ENCODE measurements at places on chromosomes 12 and 14. TPM values are rescaled to one million over a fixed set of nuclear protein-coding genes. Genes with fewer than 3 reads are reported as not detected.

- no peak for DNase-seq
- H3K4me3 ChIP-seq, result no peak overlapping the region
- H3K27me3 ChIP-seq, result no peaks in the 10 kb centered on the region
- no peaks in the 10 kb centered on the region for H3K36me3 ChIP-seq
- no peak overlapping the region for H3K27ac ChIP-seq
These were observed 245.9 kb downstream of the CACNA1C start for GRCh38 chr12:2298556-2299200.

GRCh38 chr14:42110167-42110566 is 503.5 kb downstream of the LRFN5 start:
- H3K27me3 ChIP-seq, result no peaks in the 10 kb centered on the region
- peak; percentile 20 for DNase-seq
- no peak overlapping the region for H3K4me3 ChIP-seq
- H3K4me1 ChIP-seq, result no peaks in the 10 kb centered on the region
- H3K27ac ChIP-seq, result no peak overlapping the region
- no peaks in the 10 kb centered on the region for H3K36me3 ChIP-seq

DNA sequence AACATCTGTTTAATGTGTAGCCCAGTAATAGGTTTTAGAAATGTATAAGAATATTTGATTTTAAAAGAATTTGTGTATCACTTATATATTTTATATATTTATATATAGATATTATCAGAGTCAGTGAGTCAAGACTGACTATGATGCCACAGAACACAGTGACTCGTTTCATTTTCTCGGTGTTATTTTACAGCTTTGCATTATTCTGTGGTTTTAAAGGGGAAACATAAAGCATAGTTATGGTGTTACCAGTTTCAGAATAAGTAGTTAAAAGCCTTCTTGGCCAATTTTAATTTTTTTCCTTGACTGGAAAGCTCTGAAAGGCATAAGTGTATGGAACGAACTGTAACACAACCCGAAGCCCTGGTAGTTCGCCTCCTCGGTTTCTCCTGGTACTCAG is 91.0 kb downstream of the GRIP1 start:
- no peak overlapping the region for H3K27ac ChIP-seq
- H3K4me1 ChIP-seq, result no peaks in the 10 kb centered on the region
- no peaks in the 10 kb centered on the region for H3K36me3 ChIP-seq
- DNase-seq, result no peak

- H3K4me3 ChIP-seq, result no peak overlapping the region
- H3K27me3 ChIP-seq, result no peaks in the 10 kb centered on the region
- no peak overlapping the region for H3K27ac ChIP-seq
- no peaks in the 10 kb centered on the region for H3K36me3 ChIP-seq
- DNase-seq, result no peak
- no peaks in the 10 kb centered on the region for H3K4me1 ChIP-seq
These were observed 572.8 kb upstream of the FBXO33 start for GRCh38 chr14:40004871-40005500.

DNA sequence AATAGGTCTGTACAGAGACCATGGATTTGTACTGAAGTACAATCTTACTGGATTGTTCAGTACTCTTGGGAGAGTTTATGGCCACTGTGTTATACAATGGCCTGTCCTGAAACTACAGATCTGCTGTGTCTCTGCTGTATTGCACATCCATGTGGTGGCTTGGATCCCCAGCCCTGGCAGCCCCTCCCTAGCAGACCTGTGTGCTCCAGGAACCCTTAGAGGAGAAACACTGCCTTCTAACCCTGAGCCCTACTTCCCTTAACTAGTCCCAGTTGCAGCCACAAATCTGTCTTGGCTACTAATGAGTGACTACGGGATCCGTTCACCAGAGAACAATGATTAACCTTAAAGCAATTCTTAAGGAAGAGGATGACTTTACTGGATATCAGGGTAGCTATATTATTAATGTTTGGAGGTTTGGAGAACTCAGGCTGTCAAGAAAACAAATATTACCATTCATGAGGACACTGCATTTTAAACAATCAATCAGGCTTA is 27.7 kb downstream of the RNF34 start:
- no peak overlapping the region for H3K27ac ChIP-seq
- H3K27me3 ChIP-seq, result no peaks in the 10 kb centered on the region
- H3K4me1 ChIP-seq, result no peaks in the 10 kb centered on the region
- H3K36me3 ChIP-seq, result peaks cover 57% of the 10 kb centered on the region

TSPAN11 gene
- total RNA-seq, result 5.3 TPM

GRCh38 chr12:122869207-122869973 is 26.5 kb downstream of the VPS37B start:
- H3K27ac ChIP-seq, result no peak overlapping the region
- H3K27me3 ChIP-seq, result no peaks in the 10 kb centered on the region
- H3K4me3 ChIP-seq, result no peak overlapping the region
- H3K36me3 ChIP-seq, result peaks cover 21% of the 10 kb centered on the region

- no peaks in the 10 kb centered on the region for H3K4me1 ChIP-seq
- H3K36me3 ChIP-seq, result no peaks in the 10 kb centered on the region
- H3K27ac ChIP-seq, result no peak overlapping the region
- no peaks in the 10 kb centered on the region for H3K27me3 ChIP-seq
- DNase-seq, result peak; percentile 71
- H3K4me3 ChIP-seq, result no peak overlapping the region
These were observed 1929.9 kb upstream of the SEL1L start for GRCh38 chr14:83463500-83464098.

- no peak for DNase-seq
- H3K27me3 ChIP-seq, result no peaks in the 10 kb centered on the region
- H3K4me1 ChIP-seq, result peaks cover 23% of the 10 kb centered on the region
- no peak overlapping the region for H3K4me3 ChIP-seq
- H3K27ac ChIP-seq, result no peak overlapping the region
These were observed 199.9 kb downstream of the CCDC91 start for GRCh38 chr12:28390206-28390605.

- H3K27me3 ChIP-seq, result no peaks in the 10 kb centered on the region
- H3K27ac ChIP-seq, result peak overlapping the region; percentile 97
- DNase-seq, result no peak
- H3K4me3 ChIP-seq, result peak overlapping the region; percentile 96
- peaks cover 4% of the 10 kb centered on the region for H3K36me3 ChIP-seq
These were observed 751 bp downstream of the PSMB5 start for GRCh38 chr14:23033801-23034497.

DNA sequence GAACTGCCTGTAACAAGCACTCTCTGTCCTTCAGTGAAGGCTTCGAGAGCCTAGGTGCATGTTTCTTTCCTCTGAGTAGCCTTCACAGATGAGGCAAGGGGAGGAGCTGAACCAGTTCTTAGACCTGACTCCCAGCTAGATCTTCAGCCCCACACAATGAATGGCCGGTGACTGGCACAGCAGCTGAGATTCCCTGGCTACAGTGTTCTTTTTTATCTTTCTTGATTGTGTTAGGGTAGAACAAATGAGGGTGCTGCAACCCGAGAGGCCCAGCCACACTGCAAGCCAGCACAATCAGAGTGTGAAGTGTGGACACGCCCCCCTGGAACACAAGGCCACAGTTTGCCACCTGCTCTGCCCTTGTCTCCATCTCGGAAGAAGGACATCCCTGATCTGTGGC is 19.1 kb upstream of the COL2A1 start:
- no peak overlapping the region for H3K27ac ChIP-seq
- DNase-seq, result no peak
- H3K4me3 ChIP-seq, result no peak overlapping the region
- no peaks in the 10 kb centered on the region for H3K36me3 ChIP-seq
- H3K4me1 ChIP-seq, result no peaks in the 10 kb centered on the region
- peaks cover 3% of the 10 kb centered on the region for H3K27me3 ChIP-seq

- DNase-seq, result no peak
- H3K36me3 ChIP-seq, result no peaks in the 10 kb centered on the region
- H3K4me1 ChIP-seq, result no peaks in the 10 kb centered on the region
- H3K27ac ChIP-seq, result no peak overlapping the region
- no peak overlapping the region for H3K4me3 ChIP-seq
- no peaks in the 10 kb centered on the region for H3K27me3 ChIP-seq
These were observed 683.2 kb upstream of the FOXG1 start for GRCh38 chr14:28083389-28083788.

DNA sequence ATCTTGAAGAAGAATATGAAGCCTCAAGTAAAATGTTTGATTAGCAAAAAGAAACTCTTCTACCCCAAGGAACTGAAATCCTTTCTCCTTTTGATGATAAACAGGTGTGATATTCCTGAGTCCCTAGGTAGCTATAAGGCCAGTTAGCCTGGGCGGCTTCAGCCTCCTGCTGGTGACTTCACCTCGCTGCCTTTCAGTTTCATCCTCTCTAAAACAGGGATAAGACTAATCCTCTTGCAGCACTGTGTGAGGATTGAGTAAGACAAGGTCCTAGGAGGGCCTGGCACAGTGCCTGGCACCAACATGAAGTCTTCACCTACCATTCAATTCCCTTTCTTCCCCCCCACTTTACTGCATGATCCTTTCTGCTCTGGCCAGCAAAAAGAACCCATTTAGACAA is 42.1 kb downstream of the CIT start:
- H3K36me3 ChIP-seq, result no peaks in the 10 kb centered on the region
- H3K27me3 ChIP-seq, result no peaks in the 10 kb centered on the region
- H3K4me1 ChIP-seq, result no peaks in the 10 kb centered on the region
- no peak for DNase-seq
- H3K27ac ChIP-seq, result no peak overlapping the region

DNA sequence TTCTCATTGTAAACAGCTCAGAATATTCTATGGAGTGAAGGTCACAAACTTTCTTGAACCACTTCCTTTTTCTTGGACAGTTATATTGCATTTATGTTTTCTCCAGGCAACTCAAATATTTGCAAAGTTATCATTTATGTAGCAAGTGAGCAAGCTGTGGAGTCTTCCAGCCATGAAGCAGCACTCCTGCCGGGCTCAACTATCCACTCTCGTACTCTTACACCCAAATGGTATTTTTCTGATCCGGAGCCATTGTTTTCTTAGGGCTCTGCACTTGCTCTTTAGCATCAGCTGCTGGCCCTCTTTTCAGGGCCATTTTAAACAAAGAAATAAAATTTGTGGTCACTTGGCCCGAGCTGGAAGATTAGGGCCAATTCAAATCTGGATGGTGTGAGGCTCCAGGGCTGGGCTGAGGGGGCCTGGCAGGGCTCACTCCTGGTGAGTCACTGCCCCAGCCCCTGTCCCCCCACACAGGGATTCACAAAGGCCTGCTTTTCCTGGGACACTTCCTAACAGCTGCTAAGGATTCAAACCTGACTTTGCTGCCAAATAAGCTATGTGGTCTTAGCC is 19.7 kb downstream of the SYNE3 start:
- peaks cover 14% of the 10 kb centered on the region for H3K4me1 ChIP-seq
- DNase-seq, result peak; percentile 44
- H3K4me3 ChIP-seq, result no peak overlapping the region
- H3K36me3 ChIP-seq, result no peaks in the 10 kb centered on the region

DNA sequence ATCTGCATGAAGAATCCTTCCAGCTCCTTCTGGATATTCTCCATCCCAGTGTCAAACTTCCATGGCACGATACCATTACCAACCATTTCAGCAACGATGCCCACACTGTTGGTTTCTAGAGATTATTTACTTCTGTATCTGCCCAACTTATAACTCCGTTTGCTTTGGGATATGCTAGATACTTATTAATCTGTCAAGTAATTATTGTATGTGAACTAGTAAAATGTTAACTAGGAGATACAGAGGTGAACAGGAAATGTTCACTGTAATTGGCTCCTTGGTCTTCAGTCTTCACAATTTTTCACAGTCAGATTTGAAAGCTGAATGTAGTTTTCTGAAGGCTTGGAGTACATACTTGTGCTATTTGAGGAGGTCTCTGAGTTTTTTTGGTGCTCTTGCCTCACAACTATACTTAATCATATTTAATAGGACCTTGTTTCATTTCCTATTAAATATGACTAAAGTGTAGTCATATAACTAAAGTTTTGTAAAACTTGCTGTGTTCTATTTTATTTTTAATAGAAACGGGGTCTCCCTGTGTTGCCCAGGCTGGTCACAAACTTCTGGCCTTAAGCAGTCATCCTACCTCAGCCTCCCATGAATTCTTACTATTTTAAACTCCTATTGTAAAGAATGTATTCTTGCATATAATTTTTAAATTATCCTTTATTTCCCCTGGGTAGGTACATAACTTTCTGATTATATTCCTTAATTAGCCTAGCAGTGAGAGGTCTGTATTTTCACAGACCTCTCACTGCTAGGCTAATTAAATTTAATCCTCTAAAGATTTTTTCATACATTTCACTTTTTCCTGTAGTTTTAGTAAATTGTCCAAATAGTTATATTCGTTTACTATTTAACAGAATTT is 79.7 kb downstream of the FGD4 start:
- no peak for DNase-seq
- H3K27ac ChIP-seq, result no peak overlapping the region
- no peaks in the 10 kb centered on the region for H3K36me3 ChIP-seq

CDKN3 gene
- total RNA-seq, result 5.7 TPM

GRCh38 chr12:6759741-6760140 is 6.4 kb upstream of the PTMS start:
- peaks cover 27% of the 10 kb centered on the region for H3K4me1 ChIP-seq
- H3K4me3 ChIP-seq, result no peak overlapping the region
- no peak for DNase-seq

- DNase-seq, result peak; percentile 70
- H3K4me3 ChIP-seq, result no peak overlapping the region
- H3K27ac ChIP-seq, result no peak overlapping the region
- no peaks in the 10 kb centered on the region for H3K27me3 ChIP-seq
- H3K4me1 ChIP-seq, result no peaks in the 10 kb centered on the region
These were observed 70.1 kb downstream of the SLC6A15 start for GRCh38 chr12:84842406-84843013.

CLEC2B gene
- total RNA-seq, result 14.1 TPM

GRCh38 chr14:65132855-65133254 is 30.5 kb upstream of the MAX start:
- no peak overlapping the region for H3K27ac ChIP-seq
- DNase-seq, result no peak
- H3K36me3 ChIP-seq, result no peaks in the 10 kb centered on the region
- no peak overlapping the region for H3K4me3 ChIP-seq

DNA sequence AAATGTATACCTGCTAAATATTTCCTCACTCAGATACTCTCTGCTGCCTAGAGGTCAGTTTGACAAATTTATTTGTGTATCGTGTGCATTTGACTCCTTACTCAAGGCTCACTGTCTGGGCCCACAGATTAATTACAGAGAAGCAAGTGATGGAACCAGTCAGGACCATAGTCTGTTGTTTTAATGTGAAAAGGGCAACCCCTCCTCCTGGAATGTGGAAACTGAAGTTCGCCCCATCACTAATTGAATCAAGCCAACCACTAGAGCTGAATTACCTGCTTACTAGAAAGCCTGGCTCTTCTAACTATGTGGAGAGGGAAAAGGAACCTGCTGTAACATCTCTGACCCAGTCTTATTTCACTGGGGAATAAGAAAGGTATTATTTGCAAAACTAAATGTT is 199.9 kb upstream of the KRR1 start:
- H3K36me3 ChIP-seq, result no peaks in the 10 kb centered on the region
- H3K27me3 ChIP-seq, result no peaks in the 10 kb centered on the region
- H3K4me3 ChIP-seq, result no peak overlapping the region
- DNase-seq, result no peak
- H3K4me1 ChIP-seq, result peaks cover 13% of the 10 kb centered on the region

DNA sequence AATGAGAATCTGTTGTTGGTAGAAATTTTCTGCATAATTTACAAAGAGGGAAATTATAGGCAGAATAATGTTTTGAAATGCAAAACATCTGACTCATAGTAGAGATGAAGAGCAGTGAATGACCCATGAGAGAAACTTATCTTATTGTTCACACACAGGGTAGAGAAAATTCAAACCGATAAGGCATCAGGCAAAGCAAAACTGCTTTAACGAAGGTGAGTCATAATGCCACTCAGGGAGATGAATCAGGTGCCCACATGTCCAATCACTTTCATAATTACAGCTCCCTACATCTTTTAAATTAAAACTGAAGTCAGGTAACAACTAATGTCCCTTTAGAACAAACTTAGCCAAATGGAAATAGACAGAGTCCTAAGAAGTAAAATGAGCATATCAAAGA is 265.6 kb upstream of the GARIN6 start:
- no peak for DNase-seq
- no peaks in the 10 kb centered on the region for H3K4me1 ChIP-seq
- H3K4me3 ChIP-seq, result no peak overlapping the region
- H3K27me3 ChIP-seq, result no peaks in the 10 kb centered on the region
- H3K27ac ChIP-seq, result no peak overlapping the region

Measured in lung (tissue), 17 donors.